Naive thymus-derived CD4-positive, alpha-beta T cell (primary cell): ENCODE measurements at places on chromosomes 13 and 19. TPM values are rescaled to one million over a fixed set of nuclear protein-coding genes. Genes with fewer than 3 reads are reported as not detected.

DNA sequence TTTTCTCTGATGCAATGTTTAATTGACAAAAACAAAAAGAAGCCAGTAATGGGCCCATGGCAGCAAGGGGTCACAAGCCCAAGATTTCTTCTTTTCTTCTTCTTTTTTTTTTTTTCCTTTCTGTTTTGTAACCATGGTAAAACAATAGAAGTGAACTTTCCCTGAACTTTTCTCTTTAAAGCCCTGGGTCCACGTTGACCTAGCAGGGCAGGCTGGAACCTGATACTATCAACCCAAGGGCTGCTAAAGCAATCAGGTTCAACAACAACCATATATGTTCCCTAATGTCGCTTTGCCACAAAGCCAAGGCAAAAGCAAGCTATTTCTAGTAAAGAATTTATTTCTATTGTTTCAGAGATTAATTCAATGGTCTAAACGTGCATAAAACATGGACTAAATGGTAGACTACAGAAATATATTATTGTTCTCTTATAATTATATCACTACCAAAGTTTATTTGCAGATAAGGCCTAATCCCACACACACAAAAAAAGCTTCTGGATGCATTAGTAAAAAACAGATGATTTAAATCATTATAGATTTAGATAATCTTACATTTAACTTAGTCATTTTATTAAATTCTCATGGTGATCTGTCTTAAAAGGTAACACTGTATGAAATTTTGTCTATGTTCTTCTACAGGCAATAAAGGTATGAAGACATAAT is 153.9 kb downstream of the DACH1 start:
- no peak for DNase-seq
- H3K4me1 ChIP-seq, result no peaks in the 10 kb centered on the region
- no peaks in the 10 kb centered on the region for H3K27me3 ChIP-seq
- H3K4me3 ChIP-seq, result no peak overlapping the region

Gene AMER2
- total RNA-seq, result not detected

DNA sequence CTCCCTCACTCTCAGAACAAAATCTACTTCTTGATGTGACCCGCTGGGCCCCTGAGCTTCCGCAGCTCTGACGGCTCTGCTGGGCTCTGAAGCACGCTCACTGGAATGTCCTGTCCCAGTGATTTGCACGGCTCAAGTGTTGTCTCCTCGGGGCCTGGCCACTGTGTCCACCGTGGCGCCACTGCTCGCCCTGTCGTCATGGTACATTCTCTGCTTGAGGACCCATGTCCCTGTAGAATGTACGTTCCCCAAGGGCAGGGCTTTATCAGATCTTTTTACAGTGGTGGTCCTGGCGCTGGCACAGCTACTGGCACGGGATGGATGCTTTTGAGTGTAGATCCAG is 12.1 kb downstream of the KLHL26 start:
- H3K4me3 ChIP-seq, result no peak overlapping the region
- DNase-seq, result no peak
- no peak overlapping the region for H3K27ac ChIP-seq

Gene DACH1
- total RNA-seq, result 0.66 TPM

DNA sequence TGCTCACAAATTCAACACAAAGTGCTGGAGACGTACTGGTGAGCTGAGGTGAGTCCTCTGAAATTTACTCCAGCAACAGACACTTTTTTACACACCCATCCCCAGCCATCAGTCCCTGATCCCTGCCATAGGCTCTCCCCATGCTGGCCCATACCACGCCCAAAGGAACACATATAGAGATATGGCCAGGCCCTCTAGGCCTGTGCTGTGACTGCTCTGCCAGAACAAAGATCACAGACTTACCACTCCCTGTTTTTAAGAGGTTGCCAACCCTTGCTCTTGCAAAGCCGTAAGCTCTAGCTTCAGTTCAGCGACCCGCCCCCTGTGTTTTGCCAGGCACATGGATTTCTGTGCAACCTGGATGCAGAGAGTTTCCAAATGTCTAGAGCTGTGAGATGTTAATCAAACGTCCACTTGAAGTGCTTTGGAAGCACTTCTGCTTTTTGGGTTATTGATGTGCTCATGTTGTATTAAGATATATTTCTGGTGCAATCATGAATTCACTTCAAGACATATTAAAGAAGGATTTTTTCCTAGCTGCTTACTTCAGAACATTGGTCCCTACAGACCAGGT is 59.7 kb downstream of the DLEU7 start:
- no peaks in the 10 kb centered on the region for H3K36me3 ChIP-seq
- no peak overlapping the region for H3K4me3 ChIP-seq
- no peaks in the 10 kb centered on the region for H3K27me3 ChIP-seq

GRCh38 chr19:48290771-48291488 is 21.0 kb downstream of the ZNF114 start:
- DNase-seq, result peak; percentile 74
- no peak overlapping the region for H3K27ac ChIP-seq
- peak overlapping the region; percentile 72 for H3K4me3 ChIP-seq
- H3K4me1 ChIP-seq, result peaks cover 7% of the 10 kb centered on the region
- H3K27me3 ChIP-seq, result no peaks in the 10 kb centered on the region

GRCh38 chr19:5828661-5829566 is 10.6 kb downstream of the FUT6 start:
- no peaks in the 10 kb centered on the region for H3K27me3 ChIP-seq
- H3K36me3 ChIP-seq, result no peaks in the 10 kb centered on the region
- DNase-seq, result peak; percentile 44
- H3K4me3 ChIP-seq, result peak overlapping the region; percentile 76

Gene PSMD8
- 181 and 191 TPM in 2 replicates for total RNA-seq

Gene N4BP2L2
- total RNA-seq, result 358 TPM

Gene SYCN
- total RNA-seq, result not detected

Gene TMEM150B
- 0.44 and 0.92 TPM in 2 replicates for total RNA-seq

Gene SIGLEC12
- total RNA-seq, result 0.10 and 0.29 TPM in 2 replicates

DNA sequence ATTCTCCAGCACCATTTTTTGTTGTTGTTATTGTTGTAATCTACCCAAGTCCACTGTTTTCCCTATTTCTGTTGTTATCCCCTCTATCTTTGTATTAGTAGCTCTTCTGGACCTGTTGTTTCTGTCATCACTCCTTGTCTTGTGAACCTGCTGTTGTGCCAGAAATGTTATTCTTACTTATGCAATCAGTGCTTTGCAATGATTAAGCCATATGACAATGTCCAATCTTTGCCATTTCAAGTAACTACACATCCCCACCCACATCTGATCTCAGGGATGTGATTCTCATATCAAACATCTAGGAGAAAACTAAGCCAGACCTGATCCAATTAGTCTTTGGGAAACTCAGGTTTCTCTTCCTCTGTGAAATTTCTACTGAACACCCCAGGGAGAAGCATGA is 472.6 kb upstream of the KLHL1 start:
- H3K27me3 ChIP-seq, result no peaks in the 10 kb centered on the region
- H3K4me1 ChIP-seq, result no peaks in the 10 kb centered on the region
- H3K4me3 ChIP-seq, result no peak overlapping the region
- no peak overlapping the region for H3K27ac ChIP-seq
- no peaks in the 10 kb centered on the region for H3K36me3 ChIP-seq
- DNase-seq, result no peak

DNA sequence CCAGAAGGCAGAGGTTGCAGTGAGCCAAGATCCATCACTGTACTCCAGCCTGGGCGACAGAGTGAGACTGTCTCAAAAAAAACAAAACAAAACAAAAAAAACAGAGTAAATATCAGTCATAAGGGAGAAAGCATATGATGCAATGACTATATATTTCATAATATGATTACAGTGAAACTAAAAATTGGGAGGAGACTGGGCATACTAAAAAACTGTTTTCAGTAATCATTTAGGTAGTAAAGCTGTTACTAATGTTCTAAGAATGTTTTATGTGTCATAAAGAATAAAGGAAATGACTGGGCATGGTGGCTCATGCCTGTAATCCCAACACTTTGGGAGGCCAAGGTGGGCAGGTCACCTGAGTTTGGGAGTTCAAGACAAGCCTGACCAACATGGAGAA is 15.9 kb downstream of the ZNF573 start:
- no peak overlapping the region for H3K4me3 ChIP-seq
- peaks cover 4% of the 10 kb centered on the region for H3K36me3 ChIP-seq
- DNase-seq, result no peak
- no peaks in the 10 kb centered on the region for H3K4me1 ChIP-seq
- H3K27ac ChIP-seq, result no peak overlapping the region

GRCh38 chr19:49691243-49692146 is 579 bp downstream of the CPT1C start:
- H3K27ac ChIP-seq, result no peak overlapping the region
- no peak for DNase-seq
- H3K4me3 ChIP-seq, result peak overlapping the region; percentile 45
- H3K4me1 ChIP-seq, result peaks cover 12% of the 10 kb centered on the region

Gene KLK7
- not detected for total RNA-seq

Gene NLRP5
- total RNA-seq, result not detected

Gene APC2
- 0.21 TPM for total RNA-seq

- H3K4me3 ChIP-seq, result no peak within 1 kb of the TSS
- no peaks in the 10 kb centered on the region for H3K27me3 ChIP-seq
- peaks cover 12% of the 10 kb centered on the region for H3K4me1 ChIP-seq
- no peak for DNase-seq
- no peak within 1 kb of the TSS for H3K27ac ChIP-seq
Measured at GRCh38 chr19:55487924-55488687, at the start of gene SSC5D. TSS of gene SSC5D (plus strand) at chr19:55488436. CDS start at chr19:55488590, 154 bp downstream.

- H3K27ac ChIP-seq, result no peak overlapping the region
- no peaks in the 10 kb centered on the region for H3K36me3 ChIP-seq
- H3K27me3 ChIP-seq, result no peaks in the 10 kb centered on the region
- no peaks in the 10 kb centered on the region for H3K4me1 ChIP-seq
Measured at GRCh38 chr13:74771964-74772363, 637.8 kb upstream of the KLF12 start.

GRCh38 chr19:16661480-16662034 is 618 bp downstream of the TMEM38A start:
- peak overlapping the region; percentile 35 for H3K27ac ChIP-seq
- peak overlapping the region; percentile 52 for H3K4me3 ChIP-seq
- peaks cover 30% of the 10 kb centered on the region for H3K4me1 ChIP-seq
- no peaks in the 10 kb centered on the region for H3K36me3 ChIP-seq

Gene CGB3
- not detected for total RNA-seq

DNA sequence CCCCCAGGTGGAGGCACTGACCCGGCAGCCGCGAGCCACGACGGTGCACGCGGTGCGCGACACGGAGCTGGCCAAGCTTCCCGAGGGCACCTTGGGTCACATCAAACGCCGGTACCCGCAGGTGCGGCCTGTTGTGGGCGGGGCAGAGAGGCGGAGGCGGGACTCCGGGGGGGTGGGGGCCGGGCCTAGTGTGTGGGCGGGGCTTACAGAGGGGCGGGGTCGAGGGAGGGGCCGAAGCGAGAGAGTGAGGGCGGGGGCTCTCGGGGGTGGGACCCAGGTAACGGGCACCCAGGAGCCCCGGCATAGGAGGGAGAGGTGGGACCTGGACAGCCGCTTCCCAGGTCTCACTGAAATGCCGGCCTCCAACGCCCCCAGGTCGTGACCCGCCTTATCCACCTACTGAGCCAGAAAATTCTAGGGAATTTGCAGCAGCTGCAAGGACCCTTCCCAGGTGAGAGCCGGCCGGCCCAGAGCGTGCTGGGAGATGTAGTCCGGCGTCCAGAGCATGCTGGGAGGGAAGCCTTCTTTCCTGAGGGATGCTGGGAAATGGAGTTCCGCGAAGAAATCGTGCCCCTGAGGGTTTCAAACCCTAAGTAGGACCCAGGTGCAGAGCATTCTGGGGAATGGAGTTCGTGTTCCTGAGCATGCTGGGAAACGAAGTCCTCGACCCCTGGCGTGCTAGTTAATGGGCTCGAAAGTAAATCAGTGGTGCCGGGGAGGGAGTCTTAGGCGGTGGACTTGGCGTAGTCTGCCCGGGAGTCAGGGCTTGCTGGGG is 15.7 kb downstream of the PNPLA6 start:
- no peaks in the 10 kb centered on the region for H3K36me3 ChIP-seq
- H3K27ac ChIP-seq, result no peak overlapping the region
- no peaks in the 10 kb centered on the region for H3K4me1 ChIP-seq
- H3K4me3 ChIP-seq, result no peak overlapping the region

DNA sequence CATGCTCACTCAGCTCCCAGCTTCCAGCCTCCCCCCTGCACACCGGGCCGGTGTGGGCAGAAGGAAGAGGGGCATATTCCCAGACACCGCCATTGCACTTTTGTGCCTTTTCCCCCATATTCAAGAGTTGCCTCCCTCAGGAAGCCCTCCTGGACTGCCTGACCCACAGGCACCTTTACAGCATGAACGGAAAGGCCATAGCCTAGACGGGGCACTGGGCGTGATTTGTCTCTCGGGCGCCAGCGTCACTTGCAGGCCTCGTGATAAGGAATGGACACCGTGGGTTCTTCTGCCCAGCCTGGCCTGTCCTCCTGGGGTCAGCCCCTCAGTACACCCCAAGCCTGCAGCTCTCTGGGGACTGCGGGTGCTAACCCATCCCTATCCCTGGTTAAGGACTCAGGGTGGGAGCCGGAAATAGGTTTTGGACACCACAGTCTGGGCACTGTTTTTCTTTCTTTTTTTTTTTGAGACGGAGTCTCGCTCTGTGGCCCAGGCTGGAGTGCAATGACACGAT is 933 bp upstream of the UQCR11 start:
- no peak for DNase-seq
- H3K4me3 ChIP-seq, result peak overlapping the region; percentile 79
- peaks cover 41% of the 10 kb centered on the region for H3K4me1 ChIP-seq
- peak overlapping the region; percentile 97 for H3K27ac ChIP-seq
- H3K36me3 ChIP-seq, result peaks cover 24% of the 10 kb centered on the region

DNA sequence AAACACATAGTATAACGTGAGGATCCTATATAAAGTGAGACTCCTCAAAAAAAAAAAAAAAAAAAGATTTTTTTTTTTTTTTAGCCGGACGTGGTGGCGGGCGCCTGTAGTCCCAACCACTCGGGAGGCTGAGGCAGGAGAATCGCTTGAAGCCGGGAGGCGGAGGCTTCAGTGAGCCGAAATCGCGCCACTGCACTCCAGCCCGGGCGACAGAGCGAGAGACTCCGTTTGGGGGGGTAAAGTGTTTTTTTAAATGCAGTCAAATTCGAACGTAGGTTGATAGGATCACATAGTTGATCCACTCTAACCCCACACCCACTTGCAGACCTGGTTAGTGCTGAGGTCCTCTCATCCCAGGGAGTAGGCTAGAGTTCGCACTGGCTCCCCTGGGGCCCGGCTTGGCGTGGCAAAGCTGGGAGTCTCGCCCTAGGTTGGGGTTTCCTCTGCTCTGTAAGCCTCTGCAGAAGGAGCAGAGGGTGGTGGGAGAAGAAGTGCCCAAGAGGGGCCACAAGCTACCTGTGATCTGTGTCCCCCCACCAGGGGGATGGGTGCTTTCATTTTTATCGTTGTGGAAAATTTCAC is 6.5 kb downstream of the RNF225 start:
- peaks cover 14% of the 10 kb centered on the region for H3K4me1 ChIP-seq
- H3K27me3 ChIP-seq, result no peaks in the 10 kb centered on the region
- DNase-seq, result no peak
- no peaks in the 10 kb centered on the region for H3K36me3 ChIP-seq
- peak overlapping the region; percentile 77 for H3K4me3 ChIP-seq

GRCh38 chr19:40717325-40717879 is 490 bp downstream of the ITPKC start:
- H3K4me3 ChIP-seq, result peak overlapping the region; percentile 75
- peaks cover 3% of the 10 kb centered on the region for H3K36me3 ChIP-seq
- peak overlapping the region; percentile 92 for H3K27ac ChIP-seq
- DNase-seq, result no peak
- no peaks in the 10 kb centered on the region for H3K27me3 ChIP-seq
- H3K4me1 ChIP-seq, result peaks cover 48% of the 10 kb centered on the region
